ENCODE measurements at places on chromosomes 2 and 18.

DNA sequence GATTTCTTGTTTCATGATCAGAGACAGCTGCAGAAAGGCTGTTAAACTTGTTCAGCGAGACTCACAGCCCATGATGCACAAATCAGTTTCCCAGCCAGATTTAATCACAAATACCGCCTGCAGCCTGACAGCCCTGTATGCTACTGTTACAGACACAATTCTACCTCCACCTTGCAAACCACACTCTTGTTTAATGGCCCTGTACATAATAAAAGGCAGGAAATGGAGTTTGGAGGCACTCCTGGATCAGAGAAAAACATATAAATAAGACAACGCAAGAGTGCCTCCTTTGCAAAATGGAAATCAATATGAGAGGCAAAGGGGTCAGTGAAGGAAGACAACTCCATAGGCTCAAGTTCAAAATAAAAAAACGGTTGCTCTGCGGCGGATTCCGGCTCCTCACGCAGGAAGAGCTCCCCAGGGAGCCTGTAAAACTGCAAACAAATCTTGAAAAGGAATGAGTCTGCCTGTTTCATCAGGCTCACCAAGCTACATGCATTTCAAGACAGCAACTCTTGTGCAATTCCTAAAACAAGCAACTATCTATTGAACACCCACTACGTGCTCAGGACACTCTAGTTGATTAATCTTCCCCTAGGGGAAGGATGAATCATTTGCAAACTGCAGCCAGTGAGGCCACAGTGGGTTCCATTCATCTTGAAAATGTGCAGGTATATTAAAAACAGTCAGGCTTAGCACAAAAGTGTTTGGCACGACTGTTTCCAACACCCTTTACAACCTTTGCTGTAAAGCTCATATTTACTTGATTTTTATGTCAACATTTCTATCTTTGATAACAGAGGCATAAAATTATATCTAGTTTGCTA is 37.5 kb downstream of the TBC1D8 start:
- no peak for DNase-seq

DNA sequence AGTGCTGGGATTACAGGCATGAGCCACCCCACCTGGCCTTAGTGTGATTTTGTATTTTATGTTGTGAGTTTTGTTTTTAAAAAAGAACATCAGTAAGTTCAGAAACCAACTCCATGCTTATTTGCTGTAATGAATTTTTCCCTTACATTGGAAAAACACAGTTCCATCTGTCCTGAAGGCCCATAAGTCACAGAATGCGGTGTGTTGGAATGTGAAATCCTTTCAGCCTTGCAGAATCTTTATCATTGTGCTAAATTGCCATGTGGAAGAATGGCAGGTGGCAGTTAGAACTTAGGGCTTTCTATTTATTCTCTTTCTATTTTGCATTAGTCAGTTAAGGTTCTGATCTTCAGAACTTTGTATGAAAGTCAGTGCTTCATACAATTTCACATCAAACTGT is 52.6 kb downstream of the NEDD4L start:
- no peak for DNase-seq

GRCh38 chr2:17858064-17858463 is 20.4 kb upstream of the KCNS3 start:
- DNase-seq: no peak

GRCh38 chr2:62431512-62431911 is 74.5 kb downstream of the TMEM17 start:
- no peak for DNase-seq

DNA sequence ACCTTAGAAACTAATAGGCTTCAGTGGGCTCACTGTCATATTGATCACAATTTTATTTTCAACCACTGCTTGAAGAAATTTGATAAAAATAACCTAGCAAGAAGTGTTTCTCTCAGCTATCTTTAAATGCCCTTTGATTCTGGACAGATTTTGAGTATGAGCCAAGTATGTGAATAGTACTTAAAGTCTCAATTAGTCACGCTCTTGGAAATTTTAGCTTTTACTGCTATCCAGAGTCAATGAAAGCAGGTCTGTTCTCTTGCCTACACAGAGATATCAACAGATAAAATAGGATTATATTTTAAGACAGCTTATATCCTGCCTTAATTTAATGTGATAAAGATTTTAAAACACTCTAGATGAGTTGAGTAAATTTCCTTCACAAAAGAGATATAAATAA is 337.3 kb downstream of the CBLN2 start:
- no peak for DNase-seq

- DNase-seq: no peak
Observed at GRCh38 chr2:241074065-241074818, 27.8 kb downstream of the MTERF4 start.

DNA sequence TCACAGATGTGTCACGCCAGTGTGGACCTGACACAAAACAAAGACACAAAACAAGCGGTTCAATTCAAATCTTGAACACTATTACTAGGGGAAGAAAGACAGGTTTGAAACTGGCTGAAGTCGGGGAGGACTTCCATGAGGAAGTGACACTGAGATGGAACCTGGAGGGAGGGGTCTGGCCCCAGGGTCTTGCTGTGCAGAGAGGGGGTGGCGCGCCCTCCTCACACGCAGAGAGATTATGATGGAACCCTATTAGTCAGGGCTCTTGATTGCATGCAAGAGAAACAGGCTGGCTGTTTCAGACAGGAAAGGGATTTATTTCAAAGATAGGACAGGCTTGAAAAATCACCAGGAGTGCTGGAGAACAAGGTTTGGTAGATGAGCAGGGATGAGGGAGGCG is 363.6 kb upstream of the HS6ST1 start:
- DNase-seq: no peak

GRCh38 chr2:231018184-231018583 is 19.1 kb upstream of the C2orf72 start:
- no peak for DNase-seq
